ENCODE measurements at places on chromosomes 16 and 17. TPM values are rescaled to one million over a fixed set of nuclear protein-coding genes. Genes with fewer than 3 reads are reported as not detected.

RNF135 gene
- 9.7 TPM for total RNA-seq

BAIAP3 gene
- total RNA-seq, result 0.28 TPM

ARHGAP44 gene
- total RNA-seq, result 1.6 TPM

SOX8 gene
- total RNA-seq, result under 0.01 TPM

PIMREG gene
- 4.3 TPM for total RNA-seq

LDAF1 gene
- total RNA-seq, result 83.8 TPM

KRT39 gene
- total RNA-seq, result not detected

Measured in smooth muscle cell of bladder (primary cell).